Cardiac muscle cell (in vitro differentiated cells and primary cell): ENCODE measurements at places on chromosomes 1 and 21.

GRCh38 chr1:46549697-46550681 is 1.5 kb downstream of the KNCN start:
- DNase-seq: peak; percentile 67

- no peak for DNase-seq
Observed at GRCh38 chr1:79530055-79530454, 523.5 kb upstream of the ADGRL4 start.

GRCh38 chr1:227946624-227947385 is 927 bp downstream of the WNT9A start:
- peak; percentile 90 for DNase-seq

- peak; percentile 38 for DNase-seq
Observed at GRCh38 chr1:184945029-184945428, 29.3 kb downstream of the NIBAN1 start.

DNA sequence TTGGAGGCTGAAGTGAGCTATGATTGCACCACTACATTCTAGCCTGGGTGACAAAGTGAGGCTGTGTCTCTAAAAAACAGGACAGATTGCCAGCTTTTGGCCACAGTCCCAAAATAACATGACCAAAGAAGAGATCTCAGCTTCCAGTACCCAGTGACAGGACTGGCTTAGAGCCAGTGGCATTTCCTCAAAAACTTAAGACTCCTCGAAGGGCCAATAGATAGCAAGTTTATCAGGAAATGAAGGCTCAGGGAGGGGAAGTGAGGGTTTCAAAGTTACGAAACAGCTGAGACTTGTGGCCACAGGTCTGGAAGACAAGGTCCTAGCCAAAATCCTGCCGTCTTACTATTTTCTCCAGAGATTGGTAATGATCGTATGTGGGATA is 6.3 kb upstream of the TMEM39B start:
- peak; percentile 93 for DNase-seq

GRCh38 chr1:110118636-110119396 is 6.6 kb downstream of the UBL4B start:
- DNase-seq: no peak

DNA sequence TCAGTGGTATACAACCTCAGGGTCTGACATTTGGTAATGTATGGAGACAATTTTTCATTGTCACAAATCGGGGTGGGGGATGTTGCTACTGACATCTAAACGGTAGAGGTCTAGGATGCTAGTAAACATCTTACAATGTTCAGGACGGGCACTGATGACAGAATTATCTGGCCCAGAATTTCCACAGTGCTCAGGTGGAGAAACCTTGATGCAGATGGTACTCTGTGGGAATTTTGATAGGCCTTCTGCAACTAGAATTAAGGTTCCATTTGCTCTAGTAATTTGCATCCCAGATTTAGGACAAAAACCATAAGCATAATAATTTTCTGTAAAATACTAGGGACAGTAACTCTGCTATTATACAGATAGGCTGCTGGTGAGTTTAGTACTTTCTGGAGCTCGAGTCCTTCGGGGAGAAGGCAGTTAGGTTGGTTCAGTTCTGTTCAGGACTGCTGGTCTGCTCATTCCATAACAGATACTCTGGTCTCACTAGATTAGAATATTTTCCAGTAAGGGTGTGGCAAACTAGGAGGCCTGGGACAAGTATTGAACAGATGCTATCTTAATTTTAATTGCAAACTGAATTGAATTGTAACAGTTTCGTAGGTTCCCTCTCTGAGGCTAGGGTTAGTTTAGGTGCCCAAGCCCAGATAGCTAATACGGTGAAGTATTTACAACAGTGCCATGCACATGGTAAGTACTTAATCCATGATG is 11.4 kb downstream of the METTL13 start:
- no peak for DNase-seq

DNA sequence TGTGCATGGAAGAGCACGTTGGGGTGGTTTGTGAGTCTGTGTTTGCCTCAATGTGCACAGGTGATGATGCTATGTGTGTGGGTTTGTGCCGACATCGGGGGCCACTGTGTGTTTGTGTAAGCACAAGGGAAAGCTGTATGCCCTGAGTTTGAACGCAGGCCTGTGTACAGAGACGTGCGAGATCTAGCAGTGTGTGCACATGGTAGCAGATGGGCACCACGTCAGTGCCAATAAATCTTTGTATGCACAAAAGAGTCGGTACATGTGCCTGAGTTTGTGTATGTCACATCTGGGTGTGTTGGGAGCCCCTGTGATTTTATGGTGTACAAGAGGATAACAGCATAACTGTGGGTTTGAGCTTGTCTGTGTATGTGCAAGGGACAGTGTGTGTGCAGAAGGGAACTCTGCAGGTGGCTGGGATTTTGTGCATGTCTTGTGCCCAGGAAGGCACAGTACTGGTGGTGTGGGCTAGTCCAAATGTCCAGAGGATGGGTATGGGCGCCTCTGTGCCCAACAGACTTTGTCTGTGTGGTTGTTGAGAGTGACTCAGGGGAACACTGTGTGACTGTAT is 32.0 kb upstream of the WASF2 start:
- no peak for DNase-seq

- no peak for DNase-seq
Observed at GRCh38 chr1:181208967-181209366, 120.5 kb downstream of the IER5 start.

DNA sequence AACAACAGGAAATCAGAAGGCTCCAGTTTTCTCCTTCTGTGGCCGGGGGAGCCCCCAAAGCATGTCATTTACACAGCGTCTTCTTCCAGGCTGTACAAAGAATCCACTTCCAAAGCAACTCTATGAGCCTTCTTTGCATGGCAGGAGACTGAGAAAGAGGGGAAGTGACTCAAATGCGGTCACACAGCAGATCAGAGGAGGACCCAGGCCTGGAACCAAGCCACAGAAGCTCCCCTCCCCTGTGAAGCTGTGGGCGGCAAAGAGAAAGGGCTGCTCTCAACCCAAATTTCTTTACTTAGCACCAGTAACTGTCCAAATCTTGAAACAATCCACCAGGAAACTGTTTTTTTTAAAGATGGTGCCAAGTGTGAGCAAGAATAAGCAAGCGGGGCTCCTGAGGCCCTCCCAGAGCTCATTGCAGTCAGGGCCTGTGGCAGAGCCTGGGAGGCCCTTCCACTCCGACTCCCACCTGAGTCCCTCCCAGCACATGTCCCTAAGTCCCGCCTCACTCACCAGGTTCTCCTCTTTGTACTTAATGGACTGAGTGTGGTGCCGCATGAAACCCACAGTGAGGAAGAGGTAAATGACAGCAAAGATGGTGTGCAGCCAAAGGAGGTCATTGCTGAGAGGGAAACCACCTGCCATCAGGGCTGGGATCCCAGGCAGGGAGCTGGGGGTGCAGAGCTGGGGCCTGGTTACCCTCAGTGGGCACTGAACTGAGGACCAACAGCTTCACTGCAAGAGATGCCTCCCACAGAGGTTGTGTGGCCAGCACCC is 15.9 kb downstream of the TMEM63A start:
- no peak for DNase-seq

- no peak for DNase-seq
Observed at GRCh38 chr1:116379674-116380498, 6.8 kb downstream of the ATP1A1 start.

- no peak for DNase-seq
Observed at GRCh38 chr1:19032413-19032695, 75.9 kb upstream of the IFFO2 start.

DNA sequence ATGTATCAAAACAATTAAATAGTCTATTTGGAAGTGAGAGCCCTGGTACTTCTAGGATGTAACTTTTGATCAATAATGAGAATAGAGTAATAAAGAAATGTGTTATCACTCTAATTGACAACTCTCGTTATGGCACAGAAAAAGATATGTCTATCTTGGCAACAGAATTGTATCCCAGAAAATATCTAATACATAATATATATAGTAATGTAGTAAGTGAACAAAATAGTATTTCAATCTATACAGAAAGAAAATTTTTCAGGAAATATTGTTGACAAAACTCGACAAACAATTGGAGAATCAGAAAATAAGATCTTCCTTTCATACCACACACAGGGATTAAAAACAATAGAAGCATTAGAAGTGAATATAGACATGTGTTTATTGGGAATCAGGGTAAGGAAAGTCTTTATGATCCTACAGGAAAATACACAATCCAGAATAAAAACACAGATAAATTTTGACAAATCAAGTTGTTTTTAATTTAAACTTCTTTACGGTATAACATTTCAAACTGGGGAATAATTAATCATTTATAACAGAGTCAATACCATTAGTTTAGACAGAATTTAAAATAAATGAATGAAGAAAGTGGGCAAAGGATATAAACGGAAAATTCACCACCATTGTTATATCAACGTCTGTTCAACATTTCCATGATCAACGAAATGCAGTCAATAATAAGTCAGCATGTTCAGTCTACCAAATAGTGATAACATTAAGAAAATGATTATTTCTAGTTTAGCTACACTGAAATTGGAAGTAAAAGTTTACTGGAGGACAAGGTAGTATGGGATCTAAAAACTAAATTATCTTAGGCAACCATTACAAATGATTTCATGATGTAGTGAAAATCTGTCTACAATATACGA is 1526.5 kb upstream of the TPTE start:
- no peak for DNase-seq

DNA sequence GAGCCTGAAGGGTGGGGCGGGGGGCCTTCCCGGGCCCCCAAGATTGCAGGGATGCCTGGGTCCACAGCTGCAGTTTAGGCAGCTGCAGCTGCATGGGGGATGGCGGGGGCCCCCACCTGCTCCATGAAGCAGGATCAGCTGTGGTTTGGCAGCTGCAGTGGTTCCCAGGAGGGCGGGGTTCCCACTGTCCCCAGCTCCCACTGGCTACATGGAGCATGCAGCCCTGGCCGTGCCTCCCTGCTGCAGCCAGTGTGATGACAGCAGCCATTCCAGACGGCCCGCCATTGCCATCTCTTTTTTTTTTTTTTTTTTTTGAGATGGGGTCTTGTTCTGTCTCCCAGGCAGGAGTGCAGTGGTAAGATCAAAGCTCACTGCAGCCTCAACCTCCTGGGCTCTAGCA is 992 bp upstream of the C1QA start:
- no peak for DNase-seq

- no peak for DNase-seq
Observed at GRCh38 chr1:231419147-231419546, 2.9 kb downstream of the EGLN1 start.

GRCh38 chr21:44902268-44903049 is 18.2 kb downstream of the ITGB2 start:
- DNase-seq: no peak

DNA sequence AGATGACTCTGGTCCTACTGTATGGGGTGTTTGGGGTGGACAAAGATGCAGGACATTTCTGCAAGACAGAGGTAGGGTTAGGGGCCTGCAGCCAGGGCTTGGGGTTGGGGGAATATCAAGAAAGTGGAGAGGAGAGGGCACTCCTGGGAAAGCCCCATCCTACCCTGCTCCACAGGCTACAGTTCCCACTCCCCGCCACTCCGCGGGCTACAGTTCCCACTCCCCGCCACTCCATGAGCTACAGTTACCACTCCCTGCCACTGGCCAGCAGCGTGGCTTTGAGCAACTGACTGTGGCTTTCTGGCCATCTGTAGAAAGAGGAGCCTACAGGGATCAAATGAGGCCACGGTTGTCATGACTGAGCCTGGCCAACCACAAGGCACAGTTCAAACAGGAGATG is 93.8 kb upstream of the GRIK3 start:
- no peak for DNase-seq

- DNase-seq: no peak
Observed at GRCh38 chr1:156108057-156108456, 6.5 kb upstream of the LMNA start.

DNA sequence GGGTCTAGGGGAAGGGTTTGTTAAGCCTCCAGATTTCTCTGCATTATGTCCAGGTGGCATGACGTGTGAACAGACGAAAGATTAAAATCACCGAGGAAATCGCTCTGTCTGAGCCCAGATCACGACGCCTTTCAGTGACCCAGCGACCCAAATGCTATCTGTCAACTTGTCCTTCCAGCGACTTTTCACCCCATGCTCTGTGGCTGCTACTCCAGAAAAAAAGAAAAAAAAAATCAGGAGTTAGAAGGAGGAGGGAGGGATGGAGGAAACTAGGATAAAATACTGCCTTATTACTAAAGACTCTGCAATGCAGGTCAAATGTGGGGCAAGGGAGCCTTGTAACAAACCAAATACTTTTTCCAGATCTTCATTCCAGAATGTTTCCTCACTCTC is 352.0 kb downstream of the NUF2 start:
- DNase-seq: peak; percentile 14

DNA sequence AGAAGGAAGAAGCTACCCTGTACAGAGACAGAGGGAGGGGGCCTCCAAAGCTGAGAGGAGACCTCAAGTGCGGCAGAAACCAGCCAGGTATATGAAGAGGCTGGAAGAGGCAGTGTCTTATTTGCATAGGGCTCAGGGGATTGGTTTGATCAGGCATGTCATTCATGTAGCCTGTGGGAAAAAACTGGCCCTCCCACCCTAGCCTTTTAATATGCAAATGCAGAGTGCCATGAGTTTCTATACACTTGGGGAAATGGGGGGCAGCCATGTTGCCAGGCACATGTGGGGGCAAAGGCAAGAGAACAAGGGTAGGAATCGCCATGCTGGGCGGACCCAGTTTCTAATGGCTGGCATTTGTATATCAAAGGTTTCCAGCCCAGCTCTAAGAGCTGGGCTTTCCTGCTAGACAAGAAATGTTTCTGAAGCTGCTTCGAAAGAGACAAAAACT is 172.7 kb downstream of the RASAL2 start:
- DNase-seq: no peak
